Activated CD4-positive, alpha-beta memory T cell treated with anti-CD3 and anti-CD28 coated beads, Interleukin-2, amount 10 ng/mL, durations not matched to agents 7 days and 5 days (primary cell): ENCODE measurements at places on chromosomes 5 and 9. TPM values are rescaled to one million over a fixed set of nuclear protein-coding genes. Genes with fewer than 3 reads are reported as not detected.

GRCh38 chr9:85964949-85965348 lies 24.0 kb downstream of the NAA35 start:
- peaks cover 53% of the 10 kb centered on the region for H3K36me3 ChIP-seq
- H3K27me3 ChIP-seq, result no peaks in the 10 kb centered on the region
- DNase-seq, result no peak
- H3K27ac ChIP-seq, result peak overlapping the region; percentile 29
- H3K4me3 ChIP-seq, result no peak overlapping the region

DNA sequence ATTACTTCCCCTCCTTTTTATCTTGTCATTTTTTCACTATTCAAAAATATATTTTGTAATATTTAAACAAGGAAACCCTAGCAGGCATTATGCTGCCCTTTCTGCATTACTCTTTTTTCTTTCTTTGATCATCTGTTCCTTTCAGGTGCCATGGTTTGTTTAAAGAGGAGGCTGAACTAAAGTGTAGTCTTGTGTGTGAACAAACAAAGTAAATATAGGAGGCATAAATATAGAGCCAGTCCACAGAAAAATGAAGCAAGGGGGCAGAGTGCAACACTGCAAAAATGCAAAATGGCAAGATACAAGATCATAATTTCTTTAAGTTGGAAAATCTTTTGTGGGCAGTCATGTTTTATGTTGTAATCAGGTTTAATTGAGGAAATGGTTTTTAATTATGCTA lies 947.3 kb upstream of the COX7C start:
- no peaks in the 10 kb centered on the region for H3K36me3 ChIP-seq
- no peak overlapping the region for H3K27ac ChIP-seq
- no peaks in the 10 kb centered on the region for H3K4me1 ChIP-seq
- no peak overlapping the region for H3K4me3 ChIP-seq

DNA sequence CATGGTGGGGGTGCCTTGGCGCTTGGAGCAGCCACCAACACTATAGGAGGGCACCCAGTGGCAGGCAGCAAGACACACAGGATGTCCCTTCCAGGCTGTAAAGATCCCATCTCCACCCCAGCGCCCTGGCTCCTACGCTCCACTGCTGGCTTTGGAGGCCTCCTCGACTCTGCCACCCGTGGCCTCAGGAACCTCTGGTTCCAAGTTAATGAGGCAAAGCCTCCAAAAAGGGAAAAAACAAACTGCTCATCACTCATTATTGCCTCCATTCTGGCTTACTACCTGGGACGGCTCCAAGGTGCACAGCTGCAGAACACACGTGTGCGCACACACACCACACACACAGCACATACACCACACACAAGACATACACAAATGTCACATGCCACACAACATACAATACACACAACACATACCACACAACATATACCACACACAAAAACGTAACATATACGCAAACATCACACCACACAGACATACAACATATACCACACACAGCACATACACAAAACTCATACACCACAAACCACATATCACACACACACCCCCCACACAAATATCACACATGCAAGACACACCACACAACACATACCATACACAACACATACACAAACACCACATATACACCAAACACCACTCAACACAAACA lies 45.3 kb downstream of the ROR2 start:
- peaks cover 9% of the 10 kb centered on the region for H3K27me3 ChIP-seq
- H3K4me3 ChIP-seq, result no peak overlapping the region
- no peak for DNase-seq
- H3K27ac ChIP-seq, result no peak overlapping the region

GRCh38 chr9:76365028-76365427 lies 29.2 kb downstream of the RFK start:
- H3K36me3 ChIP-seq, result no peaks in the 10 kb centered on the region
- DNase-seq, result no peak
- no peak overlapping the region for H3K4me3 ChIP-seq
- no peaks in the 10 kb centered on the region for H3K4me1 ChIP-seq

SLC12A2 gene
- total RNA-seq, result 14.6 TPM

DNA sequence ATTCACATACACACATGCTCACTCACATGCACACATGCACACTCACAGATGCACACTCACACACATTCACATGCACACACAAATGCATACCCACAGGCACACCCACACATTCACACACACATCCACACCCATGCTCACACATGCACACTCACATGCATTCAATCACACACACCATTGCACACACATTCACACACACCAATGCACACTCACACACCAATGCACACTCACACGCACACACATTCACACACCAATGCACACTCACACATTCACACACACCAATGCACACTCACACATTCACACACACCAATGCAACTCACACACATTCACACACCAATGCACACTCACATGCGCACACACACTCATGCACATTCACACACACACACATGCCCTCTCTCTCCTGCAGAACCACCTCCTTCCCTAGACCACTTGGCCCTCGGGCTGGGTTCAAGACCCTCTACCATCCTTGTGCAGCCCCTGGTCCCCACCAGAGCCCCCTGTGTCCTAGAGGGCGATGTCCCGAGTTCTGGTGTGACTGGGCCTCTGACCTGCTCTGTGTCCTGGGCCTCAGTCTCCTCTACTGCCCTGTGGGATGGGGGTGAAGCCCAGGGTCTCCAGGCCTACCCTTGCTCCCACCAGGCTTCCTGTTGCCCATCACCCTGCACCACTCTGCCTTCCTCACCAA lies 139.0 kb downstream of the OLFM1 start:
- no peak for DNase-seq
- no peaks in the 10 kb centered on the region for H3K36me3 ChIP-seq
- no peaks in the 10 kb centered on the region for H3K4me1 ChIP-seq
- H3K4me3 ChIP-seq, result no peak overlapping the region
- no peak overlapping the region for H3K27ac ChIP-seq
- no peaks in the 10 kb centered on the region for H3K27me3 ChIP-seq

CD274 gene
- total RNA-seq, result 12.6 TPM
